ENCODE measurements at places on chromosomes 1 and 21.

GRCh38 chr1:25640646-25641328 is 24.2 kb downstream of the MAN1C1 start:
- DNase-seq, result no peak

- DNase-seq, result no peak
Observed at GRCh38 chr1:248892590-248892989, 13.4 kb upstream of the PGBD2 start.

DNA sequence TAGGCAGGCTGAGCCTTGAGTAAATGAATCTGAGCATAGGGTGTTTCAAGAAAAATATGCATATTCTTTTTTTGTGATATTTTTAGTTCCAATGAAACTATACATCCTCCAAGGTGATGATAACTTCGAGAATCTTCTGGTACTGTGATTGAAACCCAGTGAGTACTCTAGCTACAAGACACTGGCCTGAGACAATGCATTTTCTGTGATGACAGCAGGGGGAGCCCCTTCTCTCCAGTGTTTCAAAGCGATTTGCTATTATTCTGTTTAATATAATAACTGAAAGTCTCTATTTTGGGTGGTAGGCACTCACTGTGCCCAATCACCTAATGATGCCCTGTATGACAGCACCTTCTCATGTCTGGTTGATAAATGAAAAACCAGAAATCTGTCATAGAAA is 12.1 kb downstream of the IRF2BP2 start:
- DNase-seq, result no peak

DNA sequence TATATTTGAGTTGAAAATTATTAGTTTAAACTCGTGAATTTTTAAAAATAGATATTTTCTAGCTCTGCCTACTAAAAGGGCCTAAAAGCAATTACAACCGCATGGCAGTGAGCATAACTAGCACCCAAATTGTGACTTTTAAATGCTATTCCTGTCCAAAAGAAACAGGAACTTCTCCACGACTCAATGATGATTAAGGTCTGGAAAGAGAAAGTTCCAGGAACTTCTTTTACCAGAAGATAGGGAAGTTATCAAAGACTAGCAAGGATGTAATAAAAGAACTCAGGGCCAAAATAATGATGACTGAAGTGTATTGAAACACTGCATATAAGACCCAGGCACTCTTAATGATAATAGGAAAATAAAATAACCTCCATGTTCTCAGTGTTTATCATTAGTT is 313.0 kb downstream of the PLPP3 start:
- no peak for DNase-seq

- no peak for DNase-seq
Observed at GRCh38 chr1:173205146-173206051, 1.7 kb downstream of the TNFSF4 start.

- no peak for DNase-seq
Observed at GRCh38 chr1:47593013-47593568, 155.2 kb downstream of the FOXD2 start.

DNA sequence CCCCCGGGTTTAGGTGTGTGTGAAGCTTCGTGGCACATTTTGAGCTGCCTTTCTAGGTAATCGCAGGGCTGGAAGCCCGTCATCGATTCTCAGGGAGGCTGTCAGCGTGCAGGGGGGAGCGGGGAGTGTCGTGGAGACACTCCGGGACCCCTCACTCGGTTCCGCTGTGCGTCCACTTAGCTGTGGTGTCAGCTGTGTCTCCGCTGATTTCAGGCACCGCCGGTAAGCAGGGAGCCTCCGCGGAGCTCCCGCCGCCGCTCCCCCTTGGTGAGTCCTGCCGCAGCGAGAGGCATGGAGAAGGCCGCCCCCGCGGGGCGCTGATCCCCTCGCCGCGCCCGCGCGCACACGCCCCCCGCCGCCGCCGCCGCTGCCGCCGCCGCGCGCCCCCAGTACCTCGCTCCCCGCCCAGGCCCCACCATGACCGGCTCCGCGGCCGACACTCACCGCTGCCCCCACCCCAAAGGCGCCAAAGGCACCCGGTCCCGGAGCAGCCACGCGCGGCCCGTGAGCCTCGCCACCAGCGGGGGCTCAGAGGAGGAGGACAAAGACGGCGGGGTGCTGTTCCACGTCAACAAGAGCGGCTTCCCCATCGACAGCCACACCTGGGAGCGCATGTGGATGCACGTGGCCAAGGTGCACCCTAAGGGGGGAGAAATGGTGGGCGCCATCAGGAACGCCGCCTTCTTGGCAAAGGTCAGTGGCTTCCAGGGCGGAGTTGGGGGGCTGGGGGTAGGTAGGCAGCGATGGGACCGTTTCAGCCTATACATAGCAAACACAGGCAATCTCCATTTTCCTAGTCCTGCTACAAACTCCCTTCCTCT is 995 bp downstream of the VASH2 start:
- DNase-seq, result no peak

GRCh38 chr1:214520544-214521165 is 30.7 kb downstream of the PTPN14 start:
- DNase-seq, result no peak

GRCh38 chr1:61361931-61362330 is 279.6 kb downstream of the NFIA start:
- DNase-seq, result no peak

DNA sequence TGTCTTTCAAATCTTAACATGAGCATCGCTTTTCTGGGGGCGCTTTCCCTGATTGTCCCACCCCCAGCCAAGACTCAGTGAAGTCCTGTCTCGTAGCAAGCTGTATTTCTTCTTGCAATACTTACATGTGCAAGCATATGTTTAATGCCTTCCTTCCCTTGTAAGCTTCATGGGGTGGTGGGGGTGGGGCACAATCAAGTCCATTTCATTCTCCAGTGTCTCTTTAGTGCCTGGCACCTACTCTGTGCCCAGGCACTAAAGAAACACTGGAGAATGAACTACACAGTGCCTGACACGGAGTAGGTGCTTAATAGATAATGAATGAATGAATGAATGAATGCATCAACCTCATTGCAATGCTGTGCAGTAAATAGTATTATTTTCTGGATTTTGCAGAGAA is 143.1 kb downstream of the PLPP3 start:
- DNase-seq, result no peak

DNA sequence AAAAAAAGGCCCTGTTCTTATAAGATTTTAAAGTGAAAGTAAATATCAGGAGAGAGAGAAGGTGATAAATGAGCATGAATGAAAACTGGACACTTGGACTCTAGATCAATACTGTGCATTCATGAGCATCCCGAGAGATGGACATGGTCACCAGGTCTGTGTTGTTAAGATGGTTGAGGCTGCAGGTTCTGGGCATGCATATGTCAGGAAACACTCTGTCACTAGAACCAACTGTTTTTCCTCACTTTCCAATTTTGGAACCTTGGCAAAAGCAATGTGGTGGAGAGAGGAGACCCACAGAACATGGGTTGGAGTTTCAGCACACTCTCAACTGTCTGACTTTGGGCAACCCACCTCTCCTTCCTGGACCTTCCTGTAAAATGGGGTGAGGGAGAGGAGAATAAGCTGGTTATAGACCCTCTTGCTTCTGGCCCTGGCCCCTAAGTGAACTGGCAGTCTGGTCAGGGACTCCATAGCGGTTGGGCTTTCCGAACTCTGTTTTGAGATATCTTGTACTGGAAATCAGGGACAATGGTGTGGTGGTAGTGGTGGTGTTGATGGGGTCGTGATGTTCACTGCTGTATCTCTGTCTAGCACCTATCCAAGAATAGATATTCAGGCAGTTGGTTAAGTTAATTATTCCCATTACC is 4.2 kb downstream of the MAN1C1 start:
- DNase-seq, result no peak
